ENCODE measurements at places on chromosomes 1 and 21. TPM values are rescaled to one million over a fixed set of nuclear protein-coding genes. Genes with fewer than 3 reads are reported as not detected.

The CCDC190 gene
- total RNA-seq = 0.13 TPM

The TRPM2 gene
- total RNA-seq = 0.09 TPM

The ARID1A gene
- total RNA-seq = 149 TPM

The LENEP gene
- 1.3 TPM for total RNA-seq

The NPPB gene
- 2.5 TPM for total RNA-seq

The FABP3 gene
- total RNA-seq = 6.7 TPM

DNA sequence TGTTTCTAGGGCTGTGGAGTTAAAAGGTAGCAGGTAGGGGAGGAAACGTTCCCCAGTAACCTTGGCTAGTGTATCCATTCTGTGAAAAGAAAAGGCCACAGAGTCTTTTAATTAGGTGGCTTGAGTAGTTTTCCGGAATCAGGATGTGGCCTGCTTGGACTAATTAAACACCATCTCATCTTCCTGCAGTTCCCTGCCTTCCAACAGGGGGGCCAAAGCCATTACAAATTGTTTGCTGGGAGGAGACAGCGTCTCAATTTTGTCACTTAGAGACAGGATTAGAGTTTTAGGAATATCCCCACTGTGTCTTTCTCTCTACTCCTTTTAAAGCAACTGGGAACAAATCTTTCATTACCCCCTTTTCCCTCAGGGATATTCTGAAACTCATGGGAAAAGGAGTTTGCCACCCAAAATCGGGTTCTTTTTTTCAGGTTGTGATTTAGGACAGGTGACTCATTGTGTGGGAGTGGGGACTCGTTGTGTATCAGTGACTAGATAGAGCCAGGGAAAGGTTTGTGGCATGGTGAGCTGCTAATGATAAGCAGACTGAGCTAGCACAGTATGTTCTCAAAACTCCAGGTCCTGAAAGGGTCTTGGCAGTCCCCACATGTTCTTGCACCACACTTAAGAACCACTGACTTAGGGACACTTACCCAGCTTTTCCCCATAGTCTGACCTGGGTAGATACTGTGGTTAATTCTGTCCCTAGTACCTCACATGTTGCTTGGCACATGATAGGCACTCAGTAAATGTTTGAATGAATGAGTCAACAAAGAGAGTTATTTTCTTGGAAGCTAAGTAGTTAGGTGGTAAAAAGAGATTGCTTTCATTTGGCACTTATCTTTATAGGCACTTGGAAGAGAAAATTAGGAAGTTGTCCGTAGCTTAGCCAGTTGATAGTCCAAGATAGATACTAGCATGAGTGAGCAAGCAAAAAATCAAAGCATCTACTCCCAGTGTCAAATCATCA lies 22.5 kb downstream of the INTS3 start:
- no peak for DNase-seq
- no peaks in the 10 kb centered on the region for H3K27me3 ChIP-seq
- H3K4me1 ChIP-seq = peaks cover 3% of the 10 kb centered on the region
- no peak overlapping the region for H3K4me3 ChIP-seq

DNA sequence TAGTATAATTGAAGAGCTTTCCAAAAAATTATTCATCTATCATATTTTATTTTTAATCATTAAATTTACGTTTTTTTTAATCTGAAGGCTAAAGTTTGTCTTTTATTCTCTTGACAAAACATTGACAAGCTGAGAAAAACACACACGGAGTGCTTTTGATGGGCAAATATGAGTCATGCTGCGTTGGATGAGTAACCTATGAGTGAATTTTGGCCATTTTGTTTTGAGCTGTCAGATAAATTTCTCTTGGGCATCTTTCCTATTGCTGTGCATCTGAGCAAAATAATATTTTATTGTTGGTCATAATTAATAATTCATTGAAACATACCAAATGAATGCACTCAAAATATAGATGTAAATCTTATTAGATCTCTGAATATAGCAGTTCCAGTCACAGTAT lies 1144.1 kb upstream of the ADGRL2 start:
- peaks cover 15% of the 10 kb centered on the region for H3K4me1 ChIP-seq
- no peaks in the 10 kb centered on the region for H3K27me3 ChIP-seq
- no peak overlapping the region for H3K4me3 ChIP-seq
- H3K27ac ChIP-seq = no peak overlapping the region
- DNase-seq = no peak

DNA sequence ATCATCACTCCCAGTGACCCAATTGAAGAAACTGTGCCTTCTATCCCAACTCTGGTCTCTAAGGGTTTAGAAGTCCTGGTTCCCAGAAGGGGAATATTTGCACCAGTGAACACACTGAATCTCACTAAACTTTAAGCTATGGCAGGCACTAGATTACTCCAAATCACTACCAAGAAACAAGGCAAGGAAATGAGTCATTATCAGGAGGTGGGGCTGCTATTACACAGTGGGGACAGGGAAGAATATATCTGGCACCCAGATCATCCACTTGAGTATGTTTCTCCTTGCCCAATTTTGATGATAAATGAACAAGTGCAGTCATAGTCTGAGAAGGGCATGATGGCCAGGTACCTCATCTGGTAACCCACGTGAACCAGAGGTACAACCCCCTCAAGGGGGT lies 7.0 kb downstream of the MRPL9 start:
- peaks cover 6% of the 10 kb centered on the region for H3K27me3 ChIP-seq
- H3K36me3 ChIP-seq = peaks cover 18% of the 10 kb centered on the region
- no peak overlapping the region for H3K27ac ChIP-seq
- H3K4me3 ChIP-seq = no peak overlapping the region
- DNase-seq = no peak
- no peaks in the 10 kb centered on the region for H3K4me1 ChIP-seq

DNA sequence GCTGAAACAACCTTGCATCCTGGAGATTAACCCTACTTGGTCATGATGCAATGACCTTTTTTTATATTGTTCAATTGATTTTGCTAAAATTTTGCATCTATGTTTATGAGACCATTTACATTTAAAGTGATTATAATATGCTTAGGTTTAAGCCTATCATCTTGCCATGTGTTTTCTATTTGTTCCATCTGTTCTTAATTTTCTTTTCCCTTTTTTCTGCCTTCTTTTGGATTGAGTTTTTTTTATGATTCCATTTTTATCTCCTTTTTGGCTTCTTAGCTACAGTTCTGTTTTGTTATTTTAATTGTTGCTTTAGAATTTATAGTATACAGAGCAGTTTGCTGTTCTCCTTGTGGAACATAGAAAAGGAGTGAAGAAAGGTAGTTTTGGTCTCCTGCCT lies 385.1 kb upstream of the USP24 start:
- H3K27ac ChIP-seq = peak overlapping the region; percentile 68
- H3K4me1 ChIP-seq = peaks cover 16% of the 10 kb centered on the region

DNA sequence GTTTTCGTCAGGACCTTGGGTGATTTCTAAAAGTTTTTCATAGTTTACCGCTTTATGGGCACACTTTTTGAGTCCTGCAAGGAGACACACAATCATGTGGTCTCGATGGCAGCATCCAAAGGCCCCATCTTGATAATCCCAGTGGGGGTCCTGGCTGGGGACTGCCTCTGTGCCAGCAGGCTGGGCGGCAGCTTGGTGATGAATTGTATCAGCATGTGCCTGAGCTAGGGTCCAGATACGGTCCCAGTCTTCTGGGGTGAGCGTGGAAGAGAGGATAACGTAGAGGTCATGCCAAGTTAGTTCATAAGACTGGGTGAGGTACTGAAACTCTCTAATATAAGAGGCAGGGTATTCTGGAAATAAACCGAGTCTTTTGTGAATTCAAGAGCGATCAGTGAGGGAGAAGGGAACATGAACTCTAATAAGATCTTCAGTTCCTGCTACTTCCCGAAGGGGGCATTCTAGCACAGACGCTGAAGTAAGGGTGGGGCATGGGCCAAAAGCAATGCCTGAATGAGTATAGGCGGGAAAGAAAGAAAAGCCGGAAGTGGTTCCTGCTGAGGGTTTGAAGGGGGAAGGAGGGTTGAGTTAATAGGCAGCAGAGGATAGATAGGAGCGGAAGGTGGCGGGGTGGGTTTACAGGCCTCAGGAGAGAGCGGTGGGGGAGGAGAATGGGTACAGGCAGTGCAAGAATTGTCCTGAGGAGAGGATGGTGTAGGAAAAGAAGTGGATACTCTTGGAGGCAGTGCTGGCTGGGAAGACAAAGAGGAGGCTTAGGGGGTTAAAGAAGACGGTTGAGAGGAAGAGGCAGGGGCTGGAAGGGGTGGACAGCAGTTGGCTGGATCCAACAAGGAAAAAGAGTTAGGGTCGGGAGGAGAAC lies 1.6 kb downstream of the ERVH48-1 start:
- H3K27me3 ChIP-seq = no peaks in the 10 kb centered on the region
- H3K36me3 ChIP-seq = peaks cover 2% of the 10 kb centered on the region
- H3K27ac ChIP-seq = peak overlapping the region; percentile 83
- H3K4me1 ChIP-seq = peaks cover 17% of the 10 kb centered on the region

DNA sequence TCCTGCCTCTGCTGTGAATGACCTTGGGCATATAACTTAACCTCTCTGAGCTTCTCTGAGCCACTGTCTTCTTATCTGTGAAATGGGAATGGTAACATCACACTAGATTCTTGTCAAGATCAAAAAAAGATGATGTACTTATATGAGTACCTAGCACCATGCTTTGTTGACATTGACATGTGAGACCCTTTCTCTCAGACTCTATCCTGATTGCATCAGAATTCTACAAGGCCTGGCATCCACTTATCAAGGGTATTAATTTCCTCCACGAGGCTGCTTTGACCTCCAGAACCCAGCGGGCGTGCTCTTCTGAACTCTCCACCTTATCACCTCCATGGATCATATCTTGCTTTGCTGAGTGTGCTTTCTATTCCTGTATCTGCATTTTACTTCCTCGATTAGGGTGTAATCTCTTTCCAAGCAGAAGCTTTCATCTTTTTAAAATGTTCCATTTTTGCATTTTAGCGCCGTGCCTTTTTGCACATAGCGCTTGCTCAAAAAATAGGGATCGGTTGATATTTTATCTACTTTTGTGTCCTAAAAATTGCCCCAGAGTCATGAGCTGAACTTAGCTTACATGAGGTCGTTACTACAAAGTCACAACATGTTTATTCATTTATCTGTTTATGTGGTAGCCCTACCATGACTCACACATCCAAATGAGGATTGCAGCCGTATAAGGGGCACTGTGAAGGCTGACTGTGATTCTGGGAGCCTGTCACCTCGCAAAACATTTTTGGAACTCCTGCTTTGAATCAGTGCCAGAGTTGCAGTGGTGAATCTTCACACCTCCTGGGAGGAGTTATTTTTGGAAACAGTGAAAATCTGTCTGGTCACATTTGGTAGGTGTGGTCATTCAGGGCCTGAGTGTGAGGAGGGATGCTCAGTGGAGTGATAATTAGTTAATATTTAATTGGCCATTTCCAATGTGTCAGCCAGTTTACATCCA lies 63.2 kb downstream of the IER5 start:
- H3K4me3 ChIP-seq = no peak overlapping the region
- H3K27me3 ChIP-seq = no peaks in the 10 kb centered on the region
- H3K36me3 ChIP-seq = no peaks in the 10 kb centered on the region
- H3K27ac ChIP-seq = peak overlapping the region; percentile 5
- H3K4me1 ChIP-seq = peaks cover 22% of the 10 kb centered on the region
- no peak for DNase-seq

GRCh38 chr1:165134431-165134830 lies 222.1 kb downstream of the LMX1A start:
- no peak overlapping the region for H3K4me3 ChIP-seq
- H3K4me1 ChIP-seq = peaks cover 24% of the 10 kb centered on the region
- H3K27ac ChIP-seq = no peak overlapping the region
- DNase-seq = no peak

GRCh38 chr1:39901714-39902459 lies at the start of gene MYCL:
TSS of gene MYCL (minus strand) at chr1:39901917. CDS start at chr1:39901434, 483 bp downstream.
- peak within 1 kb of the TSS; percentile 64 for H3K27ac ChIP-seq
- peak within 1 kb of the TSS; percentile 83 for H3K4me3 ChIP-seq
- peak; percentile 83 for DNase-seq
- H3K4me1 ChIP-seq = peaks cover 31% of the 10 kb centered on the region
- H3K36me3 ChIP-seq = no peaks in the 10 kb centered on the region

DNA sequence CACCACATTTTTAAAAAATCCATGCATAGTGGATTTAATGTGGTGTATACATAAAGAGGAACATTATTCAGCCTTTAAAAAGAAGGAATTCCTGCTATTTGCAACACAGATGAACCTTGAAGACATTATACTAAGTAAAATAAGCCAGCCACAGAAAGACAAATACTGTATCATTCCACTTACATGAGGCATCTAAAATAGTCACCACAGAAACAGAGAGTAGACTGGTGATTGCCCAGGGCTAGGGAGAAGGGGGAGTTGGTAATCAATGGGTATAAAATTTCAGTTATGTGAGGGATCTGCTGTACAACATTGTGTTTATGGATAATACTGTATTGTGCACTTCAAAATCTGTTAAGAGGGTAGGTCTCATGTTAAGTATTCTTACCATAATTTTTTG lies 10.0 kb downstream of the FAM163A start:
- peaks cover 8% of the 10 kb centered on the region for H3K36me3 ChIP-seq
- H3K27ac ChIP-seq = no peak overlapping the region
- H3K4me1 ChIP-seq = peaks cover 11% of the 10 kb centered on the region
- H3K4me3 ChIP-seq = no peak overlapping the region
- peaks cover 33% of the 10 kb centered on the region for H3K27me3 ChIP-seq

- H3K27ac ChIP-seq = peak overlapping the region; percentile 29
- no peaks in the 10 kb centered on the region for H3K36me3 ChIP-seq
- no peak overlapping the region for H3K4me3 ChIP-seq
- peaks cover 47% of the 10 kb centered on the region for H3K4me1 ChIP-seq
- DNase-seq = no peak
Measured at GRCh38 chr1:81551946-81552345, 248.8 kb upstream of the ADGRL2 start.

DNA sequence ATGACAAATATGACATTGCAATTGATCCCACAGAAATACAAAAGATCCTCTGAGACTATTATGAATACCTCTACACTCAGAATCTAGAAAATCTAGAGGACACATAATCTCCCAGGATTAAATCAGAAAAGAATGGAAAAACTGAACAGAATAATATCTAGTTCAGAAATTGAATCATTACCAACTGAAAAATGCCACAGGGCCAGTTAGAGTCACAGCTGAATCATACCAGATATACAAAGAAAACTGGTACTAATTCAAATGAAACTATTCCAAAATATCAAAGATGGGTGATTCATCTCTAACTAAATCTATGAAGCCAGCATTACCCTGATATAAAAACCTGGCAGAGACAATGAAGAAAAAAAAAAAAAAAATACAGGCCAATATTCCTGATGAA lies 149.3 kb downstream of the BRINP3 start:
- no peak for DNase-seq
- H3K4me3 ChIP-seq = no peak overlapping the region
- H3K36me3 ChIP-seq = no peaks in the 10 kb centered on the region
- no peaks in the 10 kb centered on the region for H3K4me1 ChIP-seq
- peaks cover 6% of the 10 kb centered on the region for H3K27me3 ChIP-seq

GRCh38 chr1:234979296-234980279 lies 149.0 kb downstream of the TOMM20 start:
- H3K27ac ChIP-seq = peak overlapping the region; percentile 71
- no peak for DNase-seq
- H3K27me3 ChIP-seq = no peaks in the 10 kb centered on the region
- no peak overlapping the region for H3K4me3 ChIP-seq

DNA sequence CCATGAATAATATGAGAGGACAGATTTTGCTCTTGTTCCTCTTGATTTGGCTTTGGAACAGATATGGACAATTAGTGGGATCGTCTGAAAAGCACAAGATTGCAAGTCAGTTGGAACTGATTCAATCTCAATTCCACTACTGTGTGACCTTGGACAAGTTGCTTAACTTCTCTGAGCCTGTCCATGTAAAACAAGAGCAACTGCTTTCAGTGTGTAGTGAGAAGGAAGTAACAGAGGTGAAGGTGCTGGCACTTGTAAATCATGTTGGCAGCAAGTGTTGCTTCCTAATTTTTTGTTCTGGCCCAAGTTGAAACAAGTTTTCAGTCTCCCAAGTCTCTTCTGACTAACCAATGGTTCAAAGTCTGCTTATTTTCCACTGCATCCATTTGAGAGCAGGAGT lies 15.3 kb downstream of the INKA2 start:
- H3K4me3 ChIP-seq = no peak overlapping the region
- no peaks in the 10 kb centered on the region for H3K4me1 ChIP-seq
- H3K27me3 ChIP-seq = peaks cover 19% of the 10 kb centered on the region
- no peak for DNase-seq

Measured in mesothelial cell of epicardium (in vitro differentiated cells).